Endodermal cell (in vitro differentiated cells): ENCODE measurements at places on chromosomes 3 and 15.

DNA sequence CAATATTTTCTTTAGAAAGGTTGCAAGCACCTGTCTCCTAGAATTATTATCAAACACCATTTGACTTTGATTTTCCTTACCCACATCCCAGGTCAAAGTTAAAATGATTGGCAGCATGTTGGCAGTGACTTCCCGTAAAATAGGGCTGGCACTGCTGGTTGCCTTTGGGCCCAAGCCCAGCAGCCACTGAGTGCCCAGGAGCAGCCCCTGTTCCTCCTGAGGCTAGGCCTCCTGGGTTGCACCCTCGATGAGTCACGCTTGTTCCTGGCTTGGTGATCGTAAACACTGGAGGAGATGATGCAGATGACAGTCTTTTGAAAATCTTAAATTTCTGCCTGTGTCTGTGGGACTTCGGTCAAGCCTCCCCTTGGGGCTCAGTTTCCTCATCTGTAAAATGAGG is 290.0 kb downstream of the TLE3 start:
- no peak for DNase-seq

DNA sequence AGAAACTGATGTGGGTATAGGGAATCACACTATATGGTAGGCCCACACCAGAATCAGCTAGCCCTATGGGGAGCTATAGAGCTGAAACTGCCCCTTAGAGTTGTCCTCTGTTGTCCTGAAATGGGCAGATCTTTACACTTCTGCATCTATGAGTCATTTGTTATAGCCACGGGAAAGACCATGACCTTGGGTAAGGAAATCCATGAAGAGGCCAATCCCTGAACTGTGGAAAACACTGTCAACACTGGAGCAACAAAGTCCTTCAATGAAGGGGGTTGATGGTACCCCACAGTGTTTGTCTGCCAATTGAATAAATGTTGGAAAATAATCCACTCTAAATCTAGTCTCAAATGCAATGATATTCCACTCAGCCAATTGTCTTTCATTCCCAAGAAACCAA is 5.2 kb upstream of the CD200R1 start:
- DNase-seq: no peak

- DNase-seq: peak; percentile 53
These were observed 200.0 kb downstream of the ZNF385D start for GRCh38 chr3:21551019-21551418.

GRCh38 chr3:122969585-122970469 is 57.7 kb downstream of the SEMA5B start:
- no peak for DNase-seq

GRCh38 chr3:23872330-23872729 is 44.5 kb downstream of the NKIRAS1 start:
- no peak for DNase-seq

- DNase-seq: no peak
These were observed 11.7 kb downstream of the IL1RAP start for GRCh38 chr3:190525634-190526033.

GRCh38 chr3:9739181-9739580 is 7.6 kb downstream of the BRPF1 start:
- DNase-seq: no peak

DNA sequence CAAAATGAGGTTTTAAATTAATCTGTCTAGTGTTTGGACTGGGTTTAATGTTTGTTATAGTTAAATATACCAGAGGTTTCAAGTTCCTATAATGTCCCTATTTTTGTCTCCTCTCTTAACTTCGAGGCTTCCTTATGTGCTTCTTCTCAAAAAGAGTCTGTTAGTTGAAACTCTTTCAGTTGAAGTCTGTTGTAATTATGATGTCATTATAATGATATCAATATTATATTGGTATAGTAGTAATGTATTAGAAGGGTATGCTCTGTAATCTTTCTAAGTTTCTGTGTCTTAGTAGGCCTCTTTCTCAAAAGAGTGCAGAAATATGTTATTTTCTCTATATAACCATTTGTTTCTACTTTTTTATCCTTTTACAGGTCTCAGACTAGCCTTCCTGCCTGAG is 1148.0 kb downstream of the NSUN3 start:
- no peak for DNase-seq

- DNase-seq: no peak
These were observed 74.6 kb upstream of the ADPGK start for GRCh38 chr15:72858205-72858604.

GRCh38 chr3:190012314-190012782 is 108.3 kb downstream of the P3H2 start:
- DNase-seq: peak; percentile 60

DNA sequence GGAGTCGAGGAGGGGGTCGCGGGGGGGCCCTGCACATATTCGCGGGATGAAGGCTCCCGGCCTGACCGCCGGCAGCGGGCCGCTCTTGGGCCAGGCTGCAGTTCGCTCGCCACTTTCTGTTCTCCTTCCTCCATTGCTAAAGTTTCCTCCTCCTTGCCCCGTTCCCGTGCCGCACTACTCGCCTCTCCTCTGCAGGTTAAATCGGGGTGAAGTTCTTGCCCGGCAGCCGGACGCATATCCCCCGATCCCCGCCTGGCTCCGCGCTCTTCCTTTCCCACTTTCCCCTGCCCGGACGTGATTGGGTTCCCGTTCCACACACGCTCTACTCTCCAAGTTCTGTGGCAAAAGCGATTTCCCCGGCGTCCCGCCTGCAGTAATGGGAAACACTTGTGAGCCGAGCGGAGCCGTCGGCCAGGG is 556 bp downstream of the CRYBG3 start:
- DNase-seq: no peak

DNA sequence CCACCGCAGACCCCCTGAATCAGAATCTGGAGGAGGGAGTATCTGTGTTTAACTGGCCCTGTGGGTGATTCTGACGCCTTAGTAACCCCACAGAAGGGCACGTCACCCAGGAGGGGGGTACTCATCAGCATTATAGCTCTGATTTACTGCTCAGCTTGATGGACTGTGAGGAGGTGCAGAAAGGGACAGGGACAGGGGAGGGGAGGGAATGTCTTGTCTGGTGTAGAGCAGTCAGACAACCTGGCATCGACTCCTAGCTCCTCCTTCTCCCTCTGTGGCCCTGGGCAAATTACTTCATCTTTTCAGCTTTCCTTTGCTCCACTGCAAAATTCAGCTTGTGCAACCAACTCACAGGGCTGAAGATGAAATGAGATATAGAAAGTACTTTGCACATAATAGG is 42.3 kb upstream of the GLCE start:
- no peak for DNase-seq

- DNase-seq: peak; percentile 57
These were observed 277.0 kb upstream of the LRRC3B start for GRCh38 chr3:26345613-26346012.

DNA sequence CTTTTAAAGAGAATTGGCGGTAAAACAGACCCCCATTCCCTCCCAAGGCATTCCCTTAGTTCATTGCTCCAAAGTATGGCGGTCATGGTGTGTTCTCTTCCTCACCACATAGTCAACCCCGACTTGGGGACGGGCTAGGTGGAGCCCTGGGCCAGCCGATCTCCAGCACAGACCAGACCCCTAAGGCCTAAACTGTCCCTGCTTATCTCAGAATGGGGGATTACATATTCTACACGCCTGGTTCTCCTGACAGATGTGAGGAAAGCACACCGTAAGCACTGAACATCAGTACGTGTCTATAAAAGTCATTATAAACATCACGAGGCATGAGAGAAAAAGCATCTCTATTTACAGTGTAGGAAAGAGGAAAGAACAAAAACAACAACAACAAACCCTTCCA is 244.5 kb upstream of the STT3B start:
- DNase-seq: no peak

GRCh38 chr15:81268340-81268739 is 55.6 kb downstream of the STARD5 start:
- no peak for DNase-seq

GRCh38 chr3:33826688-33827087 is 28.3 kb downstream of the PDCD6IP start:
- DNase-seq: no peak

DNA sequence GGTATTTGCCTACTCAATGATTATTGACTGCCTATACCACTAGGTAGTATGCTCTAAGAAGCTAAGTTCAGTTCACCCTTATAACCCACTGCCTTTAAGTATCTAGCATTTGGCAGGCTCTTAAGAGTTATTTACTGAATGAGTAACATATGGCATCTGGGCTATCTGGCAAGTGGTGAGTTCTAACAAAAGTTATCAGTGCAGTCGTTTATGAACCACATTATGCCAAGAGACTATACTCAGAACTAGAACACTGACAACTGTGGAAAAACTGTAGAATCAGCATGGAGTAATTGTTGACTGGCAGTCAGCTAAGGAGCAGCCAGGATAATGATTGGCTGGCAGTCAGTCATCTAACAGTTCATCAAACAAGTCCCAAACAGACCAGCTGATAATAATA is 25.8 kb downstream of the RAF1 start:
- no peak for DNase-seq

DNA sequence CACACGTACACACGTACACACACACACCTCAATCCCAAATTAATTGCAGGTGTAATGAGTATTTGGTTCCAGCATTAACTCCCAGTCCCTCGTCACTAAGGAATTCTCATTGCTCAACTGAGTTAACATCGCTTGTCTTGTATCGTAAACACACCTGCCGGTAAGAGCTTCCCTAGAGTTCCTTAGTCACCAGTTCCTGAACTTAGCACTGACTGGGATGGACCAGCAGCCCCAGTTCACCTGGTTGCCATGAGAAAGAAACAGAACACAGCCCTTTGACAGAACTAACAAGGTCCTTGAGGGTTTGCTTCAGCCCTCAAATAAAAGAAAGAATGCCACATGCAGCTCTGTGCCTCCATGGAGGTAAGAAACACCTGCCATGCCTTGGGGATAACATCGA is 66.3 kb upstream of the SLCO3A1 start:
- no peak for DNase-seq

DNA sequence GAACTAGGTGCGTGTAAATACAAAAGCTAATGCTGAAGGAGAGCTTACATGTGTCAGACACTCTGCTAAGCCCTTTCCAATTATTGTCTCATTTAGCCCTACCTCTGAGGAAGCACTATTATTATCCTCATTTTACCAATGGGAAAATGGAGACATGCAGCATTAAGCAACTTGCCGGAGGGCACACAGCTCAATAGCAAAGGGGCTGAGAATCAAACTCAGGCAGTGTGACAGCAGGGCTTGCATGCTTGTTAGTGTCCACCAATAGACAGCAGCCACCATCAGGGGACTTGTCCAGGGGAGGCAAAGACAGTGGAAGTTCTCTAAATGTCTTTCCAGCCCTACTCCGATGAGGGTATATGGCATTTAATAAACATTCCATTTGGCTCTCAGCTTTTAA is 548.6 kb downstream of the MAGI1 start:
- no peak for DNase-seq

- no peak for DNase-seq
These were observed 2.8 kb upstream of the SLC28A2 start for GRCh38 chr15:45249125-45249780.

DNA sequence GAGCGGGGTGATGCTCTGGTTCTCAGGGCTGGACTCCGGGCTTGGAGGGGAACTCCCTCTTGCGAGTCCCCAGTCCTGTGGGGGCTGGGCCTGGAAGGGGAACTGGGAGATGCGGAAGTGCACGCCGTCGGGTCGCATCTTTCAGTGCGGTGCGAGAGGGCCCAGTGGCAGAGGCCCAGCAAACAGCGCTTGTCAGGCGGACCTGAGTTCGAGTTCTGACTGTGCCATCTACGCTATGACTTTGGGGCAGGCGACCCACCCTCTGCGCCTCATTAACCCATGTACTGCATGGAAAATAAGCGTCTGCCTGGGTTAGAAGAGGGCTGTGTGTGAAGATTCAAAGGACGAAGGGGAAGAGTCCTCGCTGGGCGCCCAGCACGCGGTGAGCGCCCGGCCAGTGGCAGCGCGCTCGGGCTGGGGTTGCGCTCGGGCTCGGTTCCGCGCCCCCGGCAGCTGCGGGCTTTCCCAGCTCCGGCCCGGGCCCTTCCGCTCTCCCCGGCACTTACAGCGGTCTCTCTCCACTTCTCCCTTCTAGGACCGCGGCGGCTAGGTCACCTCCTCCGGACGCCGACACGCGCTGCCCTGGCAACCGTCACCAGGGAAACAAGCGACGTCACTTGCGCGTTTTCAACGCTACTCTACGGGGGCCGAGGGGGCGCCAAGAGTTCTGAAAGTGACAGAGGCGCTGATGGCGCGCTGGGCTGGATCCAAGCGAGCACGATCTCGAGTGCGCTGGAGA is at the start of gene CCDC13:
CCDC13 (minus strand) TSS at position 584 of the 739 bp plus-strand sequence. CDS start 14,908 bp downstream, outside the sequence.
- peak; percentile 98 for DNase-seq

GRCh38 chr15:37016231-37016630 is 84.1 kb downstream of the MEIS2 start:
- no peak for DNase-seq

DNA sequence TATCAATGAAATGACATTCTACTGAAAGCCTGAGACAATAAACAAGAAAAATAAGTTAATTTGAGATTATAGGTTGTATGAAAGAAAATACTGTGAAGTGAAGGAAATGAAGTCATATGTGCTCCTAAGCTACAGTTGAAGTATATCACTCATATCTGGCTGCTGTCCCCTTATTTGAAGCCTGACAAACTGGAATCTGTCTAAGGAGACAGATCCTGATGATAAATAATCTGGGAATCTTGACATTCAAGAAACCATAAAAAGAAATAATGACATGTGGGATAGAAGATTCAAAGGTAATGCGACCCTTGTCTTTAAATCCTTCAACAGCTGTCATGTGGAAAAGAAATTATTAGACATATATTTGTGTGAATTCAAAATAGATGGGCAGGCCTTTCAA is 424.5 kb upstream of the LMCD1 start:
- DNase-seq: no peak

- no peak for DNase-seq
These were observed 61.0 kb downstream of the TOP2B start for GRCh38 chr3:25603703-25604102.

DNA sequence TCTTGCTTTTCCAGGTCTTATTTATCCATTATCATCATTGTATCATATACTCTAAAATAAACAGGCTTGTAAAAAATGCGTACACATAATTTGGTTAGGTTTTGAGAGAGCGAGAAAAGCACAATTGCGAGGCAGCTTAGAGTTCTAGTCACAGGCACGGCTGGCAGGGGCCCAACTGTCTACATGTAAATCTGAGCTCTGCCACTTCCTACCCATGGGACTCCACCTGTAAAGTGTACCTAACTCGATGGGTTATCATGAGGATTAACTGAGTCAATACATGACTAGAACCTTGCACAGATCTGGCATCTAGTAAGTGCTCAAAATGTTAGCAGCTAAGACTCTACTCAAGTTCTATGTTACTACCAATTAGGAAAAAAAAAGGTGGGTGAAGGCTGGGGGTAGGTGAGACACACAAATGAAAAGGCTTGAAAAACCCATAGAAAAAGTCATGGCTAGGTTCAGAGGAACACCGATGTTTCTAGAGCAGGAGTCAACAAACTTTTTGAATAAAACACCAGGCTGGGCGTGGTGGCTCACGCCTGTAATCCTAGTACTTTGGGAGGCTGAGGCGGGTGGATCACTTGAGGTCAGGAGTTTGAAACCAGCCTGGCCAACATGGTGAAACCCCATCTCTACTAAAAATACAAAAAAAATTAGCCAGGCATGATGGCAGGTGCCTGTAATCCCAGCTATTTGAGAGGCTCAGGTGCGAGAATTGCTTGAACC is 36.2 kb downstream of the GLB1 start:
- DNase-seq: no peak

- no peak for DNase-seq
These were observed 769.5 kb downstream of the GRM7 start for GRCh38 chr3:7630351-7630911.
